Activated CD8-positive, alpha-beta memory T cell treated with anti-CD3 and anti-CD28 coated beads, Interleukin-2, amount 50 U/mL, for 48 hours (primary cell): ENCODE measurements at places on chromosomes 1 and 21.

DNA sequence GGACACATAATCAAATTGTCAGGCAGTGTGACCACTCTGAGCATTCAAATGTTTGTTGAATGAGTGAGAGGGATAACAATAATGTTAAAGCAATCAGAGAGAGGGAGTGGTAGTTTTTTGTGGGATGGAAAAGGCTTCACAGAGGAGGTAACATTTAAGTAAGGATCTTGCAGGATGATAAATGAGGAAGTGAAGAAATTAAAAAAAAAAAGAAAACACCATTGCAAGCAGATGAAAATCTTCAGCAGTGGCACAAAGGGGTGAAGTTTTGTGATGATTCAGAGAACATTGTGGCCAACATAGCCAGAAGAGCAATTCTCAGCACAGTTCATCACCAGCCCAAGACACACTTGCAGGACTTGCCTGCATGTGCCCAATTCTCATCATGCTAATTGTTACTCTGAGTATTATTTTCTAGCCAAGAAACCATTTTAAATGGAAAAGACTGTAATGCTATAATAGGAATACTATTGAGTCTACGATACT lies 35.0 kb downstream of the OVGP1 start:
- DNase-seq, result no peak

DNA sequence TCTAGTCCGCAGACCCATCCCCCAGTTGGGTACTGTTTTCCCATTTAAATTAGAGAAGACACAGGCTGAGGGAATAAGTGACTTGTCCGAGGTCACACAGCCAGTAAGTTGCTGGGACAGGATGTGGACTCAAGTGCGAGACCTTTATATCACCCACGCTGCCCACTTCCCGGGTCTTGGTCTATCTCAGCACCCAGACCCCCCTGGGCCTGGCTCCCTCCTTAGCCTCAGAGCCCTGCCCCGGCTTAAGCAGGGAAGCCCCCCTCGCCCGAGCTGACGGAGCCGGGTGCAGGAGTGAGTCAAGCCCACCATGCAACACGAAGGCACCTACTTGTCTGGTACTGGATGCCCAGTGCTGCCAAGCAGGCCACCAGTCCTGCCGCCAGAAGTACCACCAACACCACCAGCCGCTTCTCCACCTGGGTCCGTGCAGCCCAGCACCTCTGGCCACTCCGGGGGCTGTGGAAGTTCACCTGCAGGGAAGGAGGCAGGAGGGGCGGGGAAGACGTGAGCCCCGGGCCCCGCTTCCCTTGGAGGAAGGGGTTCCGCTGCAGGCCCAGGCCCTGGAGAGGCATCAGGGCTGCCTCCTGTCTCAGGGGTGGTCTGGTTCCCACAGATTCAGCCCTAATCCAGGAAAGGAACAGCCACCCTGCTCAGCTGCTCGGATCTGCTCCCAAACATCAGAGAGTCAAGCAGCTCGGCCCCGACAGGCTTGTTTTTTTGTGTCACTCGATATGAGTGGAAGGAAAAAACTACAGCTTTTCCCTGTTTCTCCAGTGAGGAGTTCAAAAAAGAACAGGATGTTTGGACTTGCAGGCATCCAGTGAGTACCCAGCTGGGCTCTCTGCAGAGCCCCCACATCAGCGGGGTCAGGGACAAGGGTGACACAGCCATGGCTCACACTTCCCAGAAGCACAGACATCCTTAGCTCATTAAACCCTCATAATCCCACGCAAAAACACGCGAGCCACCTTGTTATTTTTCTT lies 11.1 kb downstream of the ECE1 start:
- no peak for DNase-seq

DNA sequence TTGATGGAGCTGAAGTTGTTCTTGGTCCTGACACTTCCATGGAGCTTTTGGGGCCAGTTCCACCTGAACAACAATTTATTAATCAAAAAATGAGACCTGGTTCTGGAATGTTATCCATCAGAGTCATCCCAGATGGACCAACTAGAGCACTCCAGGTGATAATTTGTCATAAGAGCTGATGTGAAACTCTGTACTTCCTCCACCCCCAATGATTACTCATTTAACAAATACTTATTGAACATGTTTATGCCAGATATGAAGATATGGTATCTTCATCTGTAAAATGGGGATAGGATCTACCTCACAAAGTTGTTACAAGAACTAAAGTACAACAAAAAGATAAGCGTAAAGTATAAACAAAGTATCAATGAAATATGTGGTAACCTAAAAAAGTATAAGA lies 153.2 kb downstream of the VPS13D start:
- no peak for DNase-seq

DNA sequence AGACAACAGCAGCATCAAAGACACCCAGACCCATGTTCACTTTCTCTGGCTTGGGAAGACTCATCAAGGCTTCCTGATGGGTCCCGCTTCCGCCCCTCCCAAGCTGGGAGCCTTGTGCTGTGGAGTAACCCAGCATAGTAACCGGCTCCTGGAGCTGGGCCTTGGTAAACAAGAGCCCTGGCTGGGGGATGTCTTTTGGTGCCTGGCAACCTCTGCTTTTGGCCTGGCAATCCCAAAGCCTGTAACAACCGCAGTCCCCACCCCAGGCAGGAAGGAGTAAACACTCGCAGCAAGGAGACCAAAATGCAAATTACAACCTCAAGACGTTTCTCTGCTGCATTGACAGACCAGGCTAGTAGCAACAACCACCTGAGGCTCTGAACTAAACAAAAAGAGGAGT lies 16.9 kb upstream of the THRAP3 start:
- no peak for DNase-seq

DNA sequence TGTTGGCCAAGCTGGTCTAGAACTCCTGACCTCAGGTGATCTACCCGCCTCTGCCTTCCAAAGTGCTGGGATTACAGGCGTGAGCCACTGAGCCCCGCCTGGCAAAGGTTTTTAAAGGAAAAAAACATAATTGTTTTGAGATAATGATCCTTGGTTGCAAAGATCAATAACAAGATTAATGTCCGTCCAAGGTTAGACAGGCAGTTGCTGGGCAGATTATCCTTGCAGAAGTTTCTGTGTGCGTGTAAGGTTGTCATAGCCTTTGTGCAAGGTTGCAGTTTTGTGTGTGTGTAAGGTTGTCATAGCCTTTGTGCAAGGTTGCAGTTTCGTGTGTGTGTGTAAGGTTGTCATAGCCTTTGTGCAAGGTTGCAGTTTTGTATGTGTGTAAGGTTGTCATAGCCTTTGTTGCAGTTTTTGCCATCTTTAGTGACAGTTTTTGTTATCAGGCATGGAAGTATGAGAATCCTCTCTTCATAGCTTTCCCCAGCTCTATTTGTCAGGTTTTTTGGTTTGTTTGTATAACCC lies 3.6 kb downstream of the YBEY start:
- no peak for DNase-seq

- no peak for DNase-seq
These were observed 14.6 kb downstream of the WARS2 start for GRCh38 chr1:119125874-119126273.

DNA sequence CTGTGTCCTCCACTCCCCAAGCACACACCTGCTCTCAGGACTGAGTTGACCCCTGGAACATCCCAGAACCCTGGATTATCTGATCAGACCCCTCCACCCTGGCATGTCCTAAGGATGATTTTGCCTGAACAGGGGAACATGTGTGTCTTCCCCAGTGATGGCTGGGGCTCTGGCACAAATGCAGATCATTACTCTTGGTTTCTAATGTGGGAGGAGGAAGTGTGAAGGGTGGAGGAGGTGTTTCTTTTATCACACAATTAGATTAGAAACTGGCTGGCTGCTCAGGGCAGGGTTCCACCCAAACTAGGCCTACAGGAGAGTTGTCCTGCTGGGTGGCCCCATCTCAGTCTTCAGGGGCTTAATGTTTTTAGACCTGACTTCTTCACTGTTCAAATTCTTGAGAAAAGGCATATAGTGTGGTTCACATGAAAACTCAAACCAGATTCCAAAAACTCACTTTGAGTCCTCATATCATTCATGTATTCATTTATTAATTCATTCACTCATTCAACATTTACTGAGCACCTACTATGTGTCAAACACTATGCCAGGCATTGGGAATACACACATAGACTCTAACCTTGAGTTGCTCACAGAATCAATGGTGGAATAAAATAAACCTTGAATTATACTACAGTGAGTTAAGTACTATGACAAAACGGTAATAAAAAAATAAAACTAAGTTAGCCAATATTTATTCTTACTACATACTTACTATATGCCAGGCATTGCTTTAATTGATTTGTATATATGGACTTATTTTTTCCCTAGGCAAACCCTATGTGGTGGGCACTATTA lies 221.8 kb upstream of the JUN start:
- DNase-seq, result no peak
